Posterior cingulate gyrus (tissue), 11 donors: ENCODE measurements at places on chromosomes 11 and 22.

DNA sequence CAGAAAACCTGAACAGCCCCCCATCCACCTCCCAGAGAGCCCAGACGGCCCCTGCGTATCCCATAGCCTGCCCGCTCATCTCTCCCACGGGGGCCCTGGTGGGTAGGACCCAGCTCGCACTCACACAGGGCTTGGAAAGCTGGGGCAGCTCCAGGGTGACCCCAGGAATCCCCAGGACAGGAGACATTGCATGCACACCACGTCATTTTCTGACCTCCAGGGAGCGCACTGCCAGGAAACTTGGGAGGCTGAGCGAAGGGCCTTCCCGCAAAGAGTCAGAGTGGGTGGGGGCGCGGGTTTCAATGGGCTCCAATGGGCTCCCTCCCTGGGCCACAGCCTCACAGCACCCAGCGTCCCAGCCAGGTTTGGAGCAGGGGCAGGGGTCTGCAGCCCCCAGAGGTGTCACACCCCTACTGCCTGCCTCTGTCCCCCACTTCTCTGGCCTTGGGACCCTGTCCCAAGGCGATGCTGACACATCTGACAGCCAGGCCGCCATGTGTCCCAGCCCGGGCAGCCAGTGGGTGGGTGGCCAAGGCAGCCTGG lies 8.2 kb upstream of the SYT8 start:
- DNase-seq, result no peak

DNA sequence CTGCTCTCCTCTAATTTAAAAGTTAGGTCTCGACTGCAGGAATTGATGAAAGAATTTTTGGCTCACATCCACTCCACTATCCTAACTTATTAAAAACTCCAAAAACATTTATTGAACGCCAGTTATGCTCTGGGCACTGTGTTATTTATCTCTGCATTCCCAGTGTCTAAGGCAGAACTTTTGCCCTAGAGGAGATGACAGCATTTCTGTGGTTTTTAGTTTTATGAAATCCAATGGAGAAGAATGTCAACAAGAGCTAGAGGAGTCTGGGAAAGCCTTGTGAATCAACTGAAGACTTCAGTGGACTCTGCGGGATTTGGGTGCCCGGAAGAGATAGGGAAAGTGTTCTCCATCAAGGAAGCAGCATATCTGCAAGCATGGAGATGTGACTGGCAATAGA lies 217.0 kb upstream of the PGR start:
- no peak for DNase-seq

GRCh38 chr11:116601814-116602636 lies 170.8 kb downstream of the BUD13 start:
- DNase-seq, result no peak

- DNase-seq, result no peak
Observed at GRCh38 chr11:21426931-21427330, 757.5 kb downstream of the NELL1 start.

DNA sequence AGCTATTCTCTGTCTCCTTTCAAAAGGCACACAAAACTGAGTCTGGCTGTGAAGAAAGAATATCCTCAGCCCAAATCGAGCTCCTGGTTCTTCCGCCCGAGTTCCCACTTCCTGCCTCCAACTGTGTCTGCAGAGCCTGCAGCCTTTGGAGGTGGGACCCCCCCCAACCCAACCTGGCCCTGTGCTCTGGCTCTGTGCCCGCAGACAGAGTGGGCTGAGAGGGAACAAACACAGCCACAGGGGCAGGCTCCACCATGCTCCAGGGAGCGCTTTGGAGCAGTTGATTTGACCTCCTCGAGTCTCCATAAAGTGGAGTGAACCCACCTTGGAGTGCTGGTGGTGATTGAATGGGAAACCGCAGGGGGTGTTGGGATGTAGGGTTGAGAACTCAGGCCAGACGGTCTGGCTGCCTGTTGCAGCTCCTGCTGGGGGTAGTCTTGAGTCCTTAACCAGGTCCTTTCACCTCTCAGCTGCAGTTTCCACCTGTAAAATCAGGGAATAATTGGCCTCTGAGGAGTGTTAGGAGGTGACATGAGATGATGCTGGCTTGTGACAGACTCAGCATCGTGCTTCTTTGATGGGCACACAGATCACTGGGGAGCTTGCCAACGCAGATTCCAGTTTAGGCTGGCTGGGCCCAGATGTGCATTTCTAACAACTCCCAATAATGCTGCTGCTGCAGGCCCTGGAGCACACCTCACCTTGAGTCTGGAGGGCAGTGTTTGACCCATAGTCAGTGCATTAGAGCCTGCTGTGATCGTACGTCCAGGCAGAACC lies 11.4 kb downstream of the DAGLA start:
- DNase-seq, result no peak

- no peak for DNase-seq
Observed at GRCh38 chr22:33220476-33221080, 162.4 kb upstream of the SYN3 start.

GRCh38 chr11:107564877-107565218 lies 687 bp downstream of the ALKBH8 start:
- DNase-seq, result no peak

DNA sequence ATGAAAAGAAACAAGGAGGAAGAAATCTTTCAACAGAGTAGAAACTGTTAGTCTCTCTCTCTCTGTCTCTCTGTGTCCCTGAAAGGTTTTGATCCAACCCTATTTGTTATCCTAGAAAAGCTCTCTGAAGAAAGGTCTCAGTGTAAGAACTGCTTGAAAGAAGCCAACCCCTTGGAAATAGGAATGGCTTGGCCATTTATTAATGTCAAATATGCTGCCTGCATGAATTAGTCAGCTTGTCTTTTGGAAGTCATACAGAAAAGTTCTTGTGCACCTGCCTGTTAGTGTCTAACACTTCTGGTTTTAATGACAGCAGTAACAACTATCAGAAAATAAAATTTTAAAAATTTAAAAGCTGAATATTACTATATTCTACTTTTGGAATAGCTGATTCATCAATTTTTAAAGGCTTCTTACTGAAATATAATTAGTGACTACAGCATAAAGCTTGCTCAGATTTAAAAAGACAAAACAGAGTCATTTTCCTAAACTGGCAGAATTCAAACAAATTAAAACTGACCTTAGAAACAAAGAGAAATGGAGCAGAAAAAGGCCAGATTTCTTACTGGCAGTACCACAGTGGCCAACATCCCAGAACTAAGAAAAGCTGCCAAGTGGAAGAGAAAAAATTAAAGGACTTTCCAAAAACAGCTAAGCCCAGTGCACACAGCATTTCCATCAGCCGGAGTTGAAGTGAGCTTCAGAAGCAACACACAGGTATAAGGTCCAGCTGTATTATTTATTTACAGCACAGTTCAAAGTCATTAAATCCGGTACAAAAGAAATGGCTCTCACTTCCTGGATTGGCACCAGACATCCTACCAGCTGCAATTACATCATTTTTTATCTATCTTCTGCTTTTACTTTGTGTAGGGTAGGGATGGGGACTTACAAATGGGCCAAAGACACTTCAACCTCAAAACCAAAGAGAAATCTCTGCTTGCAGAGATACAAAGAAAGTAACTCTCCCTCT lies 76.3 kb downstream of the PRCP start:
- no peak for DNase-seq

GRCh38 chr11:70112017-70112434 lies 33.9 kb downstream of the ANO1 start:
- no peak for DNase-seq

DNA sequence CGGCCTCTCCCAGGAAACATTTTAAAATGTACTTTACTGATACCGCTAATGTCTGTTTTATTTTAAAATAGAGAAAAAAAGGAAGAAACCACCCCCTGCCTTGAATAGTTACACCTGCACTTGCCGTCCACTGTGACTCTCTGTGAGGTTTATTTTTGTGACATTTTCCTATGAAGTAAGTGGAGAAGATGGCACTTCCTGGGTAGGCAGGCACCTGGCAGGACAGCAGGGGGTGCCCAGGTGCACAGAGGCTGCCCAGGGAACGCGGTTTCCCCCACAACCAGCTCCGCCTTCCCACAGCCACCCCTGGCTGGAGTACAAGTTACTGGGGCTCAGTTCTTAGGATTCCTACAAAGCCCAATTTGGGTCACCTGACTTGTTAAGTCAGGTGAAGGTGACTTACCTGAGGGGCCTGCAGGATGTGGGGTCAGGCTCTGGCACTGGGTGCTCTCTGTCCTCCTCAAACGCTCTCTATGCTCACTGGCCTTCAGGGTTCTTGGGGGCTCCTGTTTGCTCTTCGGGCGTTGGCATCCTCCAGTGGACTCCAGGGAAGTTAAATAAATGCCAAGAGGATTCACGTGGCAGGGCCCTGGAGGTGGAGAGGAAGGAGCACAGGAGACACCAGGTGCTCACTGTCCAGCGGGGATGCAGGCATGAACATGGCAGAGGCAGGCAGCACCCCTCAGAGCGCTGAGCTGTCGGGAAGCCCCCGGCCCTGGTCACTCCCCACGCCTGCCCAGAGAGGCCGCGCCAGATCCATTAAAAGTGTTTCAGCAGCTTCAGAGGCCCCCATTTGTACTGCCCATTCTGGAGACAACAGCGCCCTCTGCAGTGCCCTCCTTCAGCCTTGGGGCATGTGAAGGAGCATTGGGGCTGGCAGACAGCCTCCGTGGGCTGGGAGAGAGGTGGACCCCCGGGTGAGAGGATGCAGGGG lies 1021.2 kb downstream of the TBC1D22A start:
- DNase-seq, result no peak

GRCh38 chr22:45235101-45235777 lies 5.5 kb downstream of the KIAA0930 start:
- DNase-seq, result no peak

- DNase-seq, result no peak
Observed at GRCh38 chr22:28900379-28900925, 17.1 kb downstream of the ZNRF3 start.

GRCh38 chr22:31235081-31235480 lies 23.0 kb downstream of the LIMK2 start:
- no peak for DNase-seq

GRCh38 chr11:95803973-95804372 lies 13.7 kb downstream of the CEP57 start:
- DNase-seq, result no peak

DNA sequence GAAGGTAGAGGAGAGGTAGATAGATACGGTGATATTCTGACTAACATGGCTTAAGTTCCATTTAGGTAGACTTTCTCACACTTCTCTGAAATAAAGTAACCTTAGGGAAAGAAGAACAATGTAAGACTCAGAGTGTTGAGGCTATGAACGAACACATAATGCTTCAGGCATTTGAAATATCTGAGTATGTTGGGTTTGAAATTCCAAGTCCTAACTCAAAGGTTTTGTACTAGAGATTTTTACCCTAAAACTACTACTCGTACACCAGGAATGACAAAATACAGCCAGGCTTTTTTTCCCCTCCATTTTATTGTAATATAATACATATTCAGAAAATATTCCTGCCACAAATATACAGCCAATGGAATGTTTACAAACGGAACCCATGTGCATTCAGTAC lies 592.6 kb downstream of the ETS1 start:
- no peak for DNase-seq

- DNase-seq, result no peak
Observed at GRCh38 chr11:85699957-85700741, 14.2 kb upstream of the CCDC89 start.

DNA sequence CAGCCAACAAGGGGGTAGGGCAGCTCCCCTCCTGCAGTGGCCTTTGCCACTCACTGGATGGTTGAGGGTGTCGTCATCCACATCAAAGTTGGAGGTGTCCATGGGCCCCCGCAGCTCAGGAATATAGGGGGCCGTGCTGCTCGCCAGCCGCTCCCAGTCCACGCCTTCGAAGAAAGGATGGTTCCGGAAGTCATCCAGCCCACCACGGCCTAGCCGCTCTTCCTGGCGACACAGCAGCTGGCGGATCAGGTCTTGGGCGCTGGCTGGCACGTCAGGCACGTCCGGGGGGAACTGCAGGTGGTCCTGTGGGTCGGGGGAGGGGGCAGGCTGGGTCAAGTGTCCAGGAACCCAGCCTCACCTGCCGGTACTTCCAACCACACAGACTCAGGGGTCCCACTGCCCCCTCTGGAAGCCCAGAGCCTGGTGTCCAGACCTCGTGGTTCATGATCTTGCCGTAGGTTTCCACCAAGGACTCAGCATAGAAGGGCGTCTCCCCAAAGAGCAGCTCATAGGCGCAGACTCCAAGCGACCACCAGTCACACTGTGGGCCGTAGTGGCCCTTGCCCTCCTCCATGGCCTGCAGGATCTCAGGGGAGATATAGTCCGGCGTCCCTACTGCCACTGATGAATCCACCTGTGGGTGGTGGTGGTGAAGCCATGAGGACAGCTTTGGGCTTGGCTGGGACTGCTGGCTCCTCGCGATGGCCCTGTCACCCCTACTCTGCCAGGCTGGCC lies 5.7 kb downstream of the CDC42BPG start:
- no peak for DNase-seq

GRCh38 chr22:22201930-22202343 lies 42.6 kb upstream of the VPREB1 start:
- no peak for DNase-seq

DNA sequence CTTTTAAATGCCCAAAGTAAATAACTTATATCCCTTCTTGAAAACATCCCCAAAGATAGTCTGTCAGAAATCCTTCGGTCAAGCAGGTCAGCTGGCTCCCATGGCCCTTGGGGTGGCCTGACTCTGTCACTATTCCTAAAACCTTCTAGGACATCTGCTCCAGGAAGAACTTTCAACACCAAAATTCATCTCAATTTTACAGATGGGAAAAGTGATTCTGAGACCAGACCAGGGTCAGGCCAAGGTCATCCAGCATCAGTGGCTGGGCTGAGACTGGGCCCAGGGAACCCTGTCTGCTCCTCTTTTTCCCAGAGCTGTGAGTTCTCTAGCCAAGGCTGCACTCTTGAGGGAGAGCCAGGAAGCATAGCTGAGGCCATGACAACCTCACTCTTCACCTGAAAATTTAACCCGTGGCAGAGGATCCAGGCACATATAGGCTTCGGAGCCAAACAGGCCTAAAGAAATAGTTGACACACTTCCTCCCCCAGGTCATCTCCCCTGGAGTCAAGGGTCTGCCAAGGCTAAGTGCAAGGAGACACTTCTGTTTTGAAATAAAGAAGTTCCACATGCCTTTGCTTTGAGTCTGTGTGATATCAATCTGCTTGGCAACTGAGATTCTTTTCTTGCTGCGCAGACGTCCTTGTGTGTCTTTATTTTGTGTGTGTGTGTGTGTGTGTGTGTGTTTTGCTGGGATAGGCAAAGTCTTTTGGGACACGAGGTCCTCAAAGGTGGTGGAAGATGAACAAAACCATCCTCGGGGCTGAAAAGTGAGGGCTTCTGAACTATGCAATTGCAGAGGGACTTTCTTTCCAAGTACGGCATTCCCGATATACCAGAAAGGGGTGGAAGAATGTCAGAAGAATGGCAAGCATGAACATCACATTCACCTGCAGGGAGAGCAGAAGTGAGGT lies 16.8 kb upstream of the PRG2 start:
- DNase-seq, result no peak

DNA sequence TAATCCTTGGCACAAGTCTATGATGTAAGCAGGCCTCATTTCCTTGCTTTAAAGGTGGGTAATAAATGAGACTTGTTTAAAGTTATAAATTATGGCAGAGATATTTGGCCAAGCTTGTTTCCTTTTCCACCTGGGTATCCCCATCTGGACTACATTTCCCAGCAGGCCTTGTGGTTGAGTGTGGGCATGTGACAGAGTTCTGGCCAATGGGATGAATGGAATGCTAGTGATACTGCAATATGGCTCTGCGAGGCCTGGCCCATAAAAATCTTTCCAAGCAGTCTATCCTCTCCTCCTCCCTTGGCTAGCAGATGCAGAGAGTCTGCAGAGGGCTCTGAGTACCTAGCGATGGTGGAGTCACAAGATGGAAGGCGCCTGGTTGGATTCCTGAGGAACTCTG lies 102.5 kb downstream of the TIMP3 start:
- no peak for DNase-seq
